ENCODE measurements at places on chromosomes 6 and 20. TPM values are rescaled to one million over a fixed set of nuclear protein-coding genes. Genes with fewer than 3 reads are reported as not detected.

UNC5CL gene
- total RNA-seq = 1.8 TPM

TIAM2 gene
- total RNA-seq = 11.4 TPM

WFDC2 gene
- 29.6 TPM for total RNA-seq

PSORS1C2 gene
- total RNA-seq = 28.5 TPM

DSP gene
- total RNA-seq = 1,704 TPM

DNA sequence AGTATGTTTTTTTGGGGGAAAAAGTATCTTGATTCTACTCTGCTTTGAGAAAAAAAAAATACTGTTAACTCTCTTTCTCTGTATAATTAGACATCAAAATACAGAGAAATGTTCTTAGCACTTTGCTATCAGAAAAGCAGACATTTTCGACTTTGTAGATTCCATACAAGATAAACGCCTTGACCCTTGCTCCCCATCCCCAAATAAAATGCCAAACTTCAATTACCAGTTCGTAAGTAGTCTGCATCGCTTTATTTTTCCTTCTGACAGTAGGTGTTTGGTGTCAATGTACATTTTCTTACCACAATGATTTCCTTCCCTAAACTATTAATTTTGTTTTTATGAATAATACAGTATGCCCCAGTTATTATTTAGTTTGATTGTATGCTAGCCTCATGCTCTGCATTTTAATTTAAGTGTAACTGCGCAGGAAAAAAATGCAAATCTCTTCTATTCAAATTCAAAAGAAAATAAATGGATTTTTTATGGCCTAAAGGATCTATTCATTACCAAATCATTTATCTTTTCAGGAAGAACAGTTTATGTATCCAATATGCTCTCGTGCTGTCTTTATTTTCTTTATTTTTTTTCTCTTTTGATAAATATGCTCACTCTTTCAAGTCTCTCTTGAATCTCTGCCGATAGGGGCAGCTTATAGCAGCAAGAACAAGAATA lies 84.8 kb upstream of the ZNF217 start:
- no peak overlapping the region for H3K4me3 ChIP-seq
- H3K36me3 ChIP-seq = no peaks in the 10 kb centered on the region
- H3K4me1 ChIP-seq = no peaks in the 10 kb centered on the region
- no peaks in the 10 kb centered on the region for H3K27me3 ChIP-seq
- no peak overlapping the region for H3K27ac ChIP-seq
- no peak for DNase-seq

GRCh38 chr6:109794201-109794923 lies 103.3 kb downstream of the FIG4 start:
- H3K4me3 ChIP-seq = no peak overlapping the region
- peaks cover 22% of the 10 kb centered on the region for H3K4me1 ChIP-seq
- H3K27ac ChIP-seq = peak overlapping the region; percentile 83
- no peak for DNase-seq
- peaks cover 4% of the 10 kb centered on the region for H3K36me3 ChIP-seq

DNA sequence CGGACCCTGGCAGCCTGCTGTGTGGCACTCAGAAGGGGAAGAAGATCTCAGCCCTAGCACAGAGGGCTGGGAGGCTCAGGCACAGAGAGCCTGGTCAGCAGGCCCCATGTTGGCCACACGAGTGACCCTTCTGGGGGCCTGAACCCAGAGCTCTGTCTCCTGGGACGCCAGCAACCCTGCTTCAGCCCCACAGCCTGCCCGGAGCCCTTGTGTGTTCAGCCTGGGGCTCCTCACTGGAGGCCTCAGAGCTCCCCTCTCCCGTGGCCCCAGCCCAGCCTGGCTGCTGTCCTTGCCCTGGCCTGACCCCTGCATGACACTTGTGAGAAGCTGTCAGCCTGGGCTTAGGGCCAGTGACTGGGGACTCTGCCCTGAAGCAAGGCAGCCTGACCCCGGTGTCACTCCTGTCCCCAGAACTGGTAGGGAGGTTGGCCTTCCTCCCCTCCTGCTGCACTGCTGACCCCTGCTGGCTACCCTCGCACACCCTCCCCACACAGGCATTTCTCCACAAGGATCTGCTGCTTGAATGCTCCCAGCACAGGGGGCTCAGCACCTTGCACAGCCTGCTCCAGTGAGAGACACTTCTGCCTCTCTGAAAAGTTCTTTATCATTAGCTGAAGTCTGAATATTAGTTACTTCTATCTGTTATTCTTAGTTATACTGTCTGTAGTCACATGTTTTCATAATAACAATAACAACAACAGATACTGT lies 15.4 kb upstream of the IP6K3 start:
- no peak overlapping the region for H3K4me3 ChIP-seq
- H3K4me1 ChIP-seq = peaks cover 4% of the 10 kb centered on the region
- H3K36me3 ChIP-seq = no peaks in the 10 kb centered on the region
- no peak for DNase-seq
- H3K27me3 ChIP-seq = no peaks in the 10 kb centered on the region
- H3K27ac ChIP-seq = no peak overlapping the region

DNA sequence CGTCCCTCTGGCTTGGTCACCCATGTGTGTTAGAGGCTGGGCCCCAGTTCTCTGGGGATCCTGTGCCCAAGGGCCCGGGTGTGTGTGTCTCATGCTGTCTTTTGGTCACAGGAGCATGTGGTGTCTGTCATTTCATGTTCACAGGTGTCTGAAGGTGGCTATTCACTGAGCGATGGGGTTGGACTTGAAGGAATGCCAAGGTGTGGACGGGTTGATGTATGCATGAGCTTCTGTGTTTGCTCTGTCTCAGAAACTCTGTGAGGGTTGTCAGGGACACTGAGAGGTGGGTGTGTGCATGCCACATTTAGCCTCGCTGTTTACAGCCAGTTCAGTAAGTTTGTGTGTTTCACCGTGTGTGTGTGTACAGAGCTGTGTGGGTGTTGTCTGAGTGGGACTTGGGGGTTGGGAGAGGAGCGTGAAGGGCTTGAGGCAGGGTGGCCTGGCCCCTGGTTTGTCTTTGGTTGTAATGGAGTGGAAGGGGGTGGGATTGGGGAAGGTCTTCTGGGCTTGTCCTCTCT lies 1.2 kb downstream of the DDR1 start:
- peaks cover 76% of the 10 kb centered on the region for H3K4me1 ChIP-seq
- peaks cover 20% of the 10 kb centered on the region for H3K36me3 ChIP-seq
- no peaks in the 10 kb centered on the region for H3K27me3 ChIP-seq
- peak overlapping the region; percentile 98 for H3K27ac ChIP-seq
- peak overlapping the region; percentile 82 for H3K4me3 ChIP-seq

GRCh38 chr20:5008759-5009158 lies 7.4 kb upstream of the SLC23A2 start:
- H3K4me3 ChIP-seq = no peak overlapping the region
- H3K27ac ChIP-seq = no peak overlapping the region
- no peaks in the 10 kb centered on the region for H3K36me3 ChIP-seq
- no peaks in the 10 kb centered on the region for H3K4me1 ChIP-seq
- no peaks in the 10 kb centered on the region for H3K27me3 ChIP-seq
- DNase-seq = no peak

DNA sequence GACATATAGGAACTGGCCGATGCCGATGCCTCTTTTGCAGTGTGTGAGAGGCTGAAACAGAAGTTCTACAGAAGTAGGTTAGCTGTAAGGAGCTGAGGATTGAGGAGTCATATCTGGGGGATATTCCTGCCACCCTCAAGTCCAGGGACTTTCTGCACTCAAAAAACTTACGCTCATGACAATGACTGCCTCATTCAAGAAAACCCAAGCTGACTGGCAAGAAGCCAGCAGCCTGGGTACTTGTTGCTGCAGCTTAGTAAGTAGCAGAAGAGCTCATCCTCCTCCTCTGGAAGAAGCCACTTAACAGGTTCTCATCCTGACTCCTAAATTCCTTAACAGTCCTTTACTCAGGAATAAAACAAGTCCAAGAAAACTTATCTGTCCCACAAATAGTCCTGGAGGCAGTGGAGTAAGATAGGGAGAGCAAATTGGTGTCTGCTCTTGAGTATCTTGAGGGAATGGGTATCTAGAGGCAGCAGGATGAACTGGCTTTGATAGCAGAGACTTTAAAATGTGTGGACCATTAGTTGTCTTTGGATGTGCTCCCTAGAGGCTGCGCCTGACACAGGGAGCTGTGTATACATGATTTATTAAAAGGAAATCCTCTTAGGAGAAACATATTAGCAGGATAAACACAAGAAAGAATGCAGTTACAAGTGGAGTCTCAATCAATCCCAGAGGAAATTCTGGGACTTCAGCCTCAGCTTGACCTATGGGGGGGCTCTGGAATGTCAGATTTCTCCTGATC lies 7.4 kb downstream of the CALHM5 start:
- H3K36me3 ChIP-seq = no peaks in the 10 kb centered on the region
- no peaks in the 10 kb centered on the region for H3K27me3 ChIP-seq
- H3K27ac ChIP-seq = no peak overlapping the region
- no peaks in the 10 kb centered on the region for H3K4me1 ChIP-seq
- no peak for DNase-seq

DNA sequence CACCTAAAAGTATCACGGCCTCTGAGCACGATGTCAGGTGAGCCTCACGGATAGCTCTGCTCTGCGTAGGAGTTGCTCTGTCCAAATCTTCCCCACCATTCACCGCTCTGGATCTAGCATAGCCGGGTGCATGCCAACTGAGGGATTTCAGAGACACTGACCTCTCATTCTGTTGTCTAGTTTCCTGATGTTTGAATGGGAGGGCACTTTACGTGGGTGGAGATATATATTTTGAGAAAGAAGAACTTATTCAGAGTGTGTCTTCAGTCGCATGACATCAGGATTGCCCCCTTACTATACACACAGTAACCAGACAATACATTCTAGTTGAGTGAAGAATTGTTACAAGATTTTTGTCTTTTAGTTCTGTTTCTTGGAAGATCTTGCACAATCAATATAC lies 96.5 kb upstream of the CITED2 start:
- no peak overlapping the region for H3K27ac ChIP-seq
- no peaks in the 10 kb centered on the region for H3K27me3 ChIP-seq
- no peak for DNase-seq
- H3K36me3 ChIP-seq = no peaks in the 10 kb centered on the region
- H3K4me3 ChIP-seq = no peak overlapping the region
- H3K4me1 ChIP-seq = peaks cover 44% of the 10 kb centered on the region

GRCh38 chr20:40750541-40751035 lies 61.6 kb upstream of the MAFB start:
- no peak overlapping the region for H3K27ac ChIP-seq
- H3K36me3 ChIP-seq = no peaks in the 10 kb centered on the region
- peaks cover 9% of the 10 kb centered on the region for H3K4me1 ChIP-seq
- DNase-seq = no peak
- H3K4me3 ChIP-seq = no peak overlapping the region

Data from suprapubic skin (tissue), 4 donors.